ENCODE measurements at places on chromosomes 2 and 18.

DNA sequence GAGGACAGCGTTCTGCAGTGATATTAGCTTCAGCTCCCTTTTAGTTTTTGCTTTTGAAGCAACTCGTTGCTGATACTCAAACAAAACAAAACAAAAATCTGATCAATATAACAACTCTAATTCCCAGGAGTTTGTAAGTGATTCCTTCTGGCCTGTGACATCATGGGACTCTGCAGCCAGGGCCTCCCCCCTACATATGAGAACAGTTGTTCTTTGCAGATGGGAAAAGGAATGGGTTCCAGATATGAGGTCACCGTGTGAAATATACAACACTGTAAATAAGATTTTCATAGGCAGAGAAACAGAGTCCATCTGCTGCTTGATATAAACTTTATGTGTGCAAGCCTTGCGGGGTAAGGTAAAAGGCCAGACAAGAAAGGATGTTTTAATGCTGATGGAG is 56.7 kb downstream of the DIS3L2 start:
- no peak for DNase-seq

- peak; percentile 90 for DNase-seq
Measured at GRCh38 chr2:96524482-96525210, 11.9 kb upstream of the ARID5A start.

- no peak for DNase-seq
Measured at GRCh38 chr18:67932271-67932670, 415.8 kb upstream of the DSEL start.

- DNase-seq, result no peak
Measured at GRCh38 chr2:151771599-151772358, 37.5 kb upstream of the NEB start.

- DNase-seq, result peak; percentile 30
Measured at GRCh38 chr2:231393149-231394131, 2.1 kb upstream of the B3GNT7 start.

DNA sequence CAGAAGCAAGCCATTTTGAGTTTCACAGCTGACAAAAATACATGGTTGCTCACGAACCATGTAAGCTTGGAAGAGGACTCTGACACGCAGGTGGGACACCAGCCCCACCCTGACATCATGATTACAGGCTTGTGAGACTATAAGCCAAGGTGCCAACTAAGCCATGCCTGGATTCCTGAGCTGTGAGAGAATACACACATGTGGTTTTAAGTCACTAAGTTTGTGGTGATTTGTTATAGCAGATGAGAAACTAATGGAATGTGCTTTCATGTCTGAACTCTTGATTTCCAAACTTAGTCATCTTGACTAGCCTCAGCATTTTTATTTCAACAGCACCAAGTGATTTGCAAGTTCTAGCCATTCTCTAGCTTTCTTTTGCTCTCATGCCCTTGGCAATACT is 676.1 kb upstream of the CELF4 start:
- DNase-seq, result no peak

DNA sequence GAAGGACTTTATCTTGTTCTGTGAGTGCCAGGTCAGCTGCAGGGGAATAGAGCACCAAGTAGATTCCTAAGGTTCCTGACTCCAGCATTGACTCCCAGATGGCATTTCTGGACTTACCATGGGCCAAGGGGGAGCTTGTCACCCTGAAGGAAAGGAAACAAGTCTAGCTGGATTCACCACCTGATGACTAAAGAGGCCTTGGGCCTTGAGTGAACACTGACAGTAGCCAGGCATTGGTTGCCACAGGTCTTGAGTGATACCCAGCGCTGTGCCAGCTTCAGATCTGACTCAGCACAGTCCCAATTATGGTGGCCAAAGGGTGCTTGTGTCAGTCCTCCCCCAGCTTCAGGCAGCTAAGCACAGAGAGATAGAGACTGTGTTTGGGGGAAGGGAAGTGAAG is 40.1 kb upstream of the CAPN13 start:
- DNase-seq, result no peak

GRCh38 chr2:103292573-103292972 is 530.7 kb downstream of the TMEM182 start:
- DNase-seq, result no peak
